ENCODE measurements at places on chromosomes 5 and 9.

- no peak for DNase-seq
Measured at GRCh38 chr9:89563571-89564345, 41.1 kb upstream of the GADD45G start.

DNA sequence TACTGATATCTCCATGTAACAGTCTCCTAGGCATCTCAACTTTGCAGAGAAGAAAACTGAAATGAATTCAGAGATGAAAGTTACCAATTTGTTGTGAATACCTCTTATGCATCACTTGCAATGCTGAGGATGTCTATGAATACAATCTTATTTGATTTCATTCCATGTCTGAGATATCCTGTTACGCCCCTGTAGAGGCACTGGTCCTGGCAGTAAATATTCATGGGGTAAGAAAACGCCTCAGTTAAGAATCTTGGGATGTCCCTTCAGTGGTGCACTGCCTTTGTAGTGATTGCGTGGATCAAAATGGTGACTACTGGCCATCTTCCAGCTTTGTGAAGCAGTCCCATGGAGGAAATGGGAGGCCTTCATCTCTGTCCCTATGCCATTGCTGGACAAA is 229.1 kb upstream of the C9orf72 start:
- no peak for DNase-seq

DNA sequence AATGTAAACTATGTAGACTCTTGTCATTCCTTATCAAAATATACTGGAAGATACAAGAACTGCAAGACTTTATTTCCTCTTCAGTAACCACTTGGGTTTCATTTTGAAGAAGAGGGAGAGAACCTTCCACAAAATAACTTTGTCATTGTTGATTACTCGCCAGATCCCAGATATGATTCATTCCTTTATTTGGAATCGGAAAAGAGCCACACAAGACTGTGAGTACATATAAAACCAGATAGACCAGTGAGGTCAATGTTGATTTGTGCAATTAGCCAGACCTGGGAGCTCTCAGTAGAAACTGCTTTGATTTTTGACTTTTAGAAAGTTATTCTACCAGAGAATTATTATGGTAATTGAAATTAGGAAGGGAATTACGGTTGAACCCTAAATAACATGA is 146.1 kb downstream of the TMEM167A start:
- DNase-seq = no peak

- no peak for DNase-seq
Measured at GRCh38 chr9:130371196-130371966, 73.4 kb upstream of the ASS1 start.

- DNase-seq = no peak
Measured at GRCh38 chr9:99633265-99633664, 188.4 kb upstream of the NR4A3 start.

DNA sequence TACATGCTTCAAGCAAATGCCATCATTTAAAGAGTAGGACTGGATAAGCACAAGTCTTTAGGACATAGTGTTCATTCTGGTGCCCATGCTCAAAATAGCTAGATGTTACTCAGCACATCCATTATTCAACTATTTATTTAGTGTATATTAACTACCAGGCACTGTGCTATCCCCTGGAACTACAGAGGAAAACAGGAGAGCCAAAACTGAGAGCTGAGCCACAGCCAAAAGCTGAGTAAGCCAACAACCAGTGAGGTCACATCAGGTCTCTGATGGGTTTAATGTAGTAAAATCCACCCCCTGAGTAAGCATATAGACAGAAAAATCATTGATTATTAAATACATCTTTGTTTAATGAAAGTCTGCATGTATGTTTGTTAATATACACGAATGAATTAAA is 469.3 kb upstream of the DMAC1 start:
- no peak for DNase-seq

- DNase-seq = no peak
Measured at GRCh38 chr5:127409921-127410675, 107.3 kb upstream of the PRRC1 start.

Data from DMS53 (cell line).